ENCODE measurements at places on chromosomes 4 and X.
A peak's percentile ranks its signal among the peaks of the same experiment; 100 is the strongest.

DNA sequence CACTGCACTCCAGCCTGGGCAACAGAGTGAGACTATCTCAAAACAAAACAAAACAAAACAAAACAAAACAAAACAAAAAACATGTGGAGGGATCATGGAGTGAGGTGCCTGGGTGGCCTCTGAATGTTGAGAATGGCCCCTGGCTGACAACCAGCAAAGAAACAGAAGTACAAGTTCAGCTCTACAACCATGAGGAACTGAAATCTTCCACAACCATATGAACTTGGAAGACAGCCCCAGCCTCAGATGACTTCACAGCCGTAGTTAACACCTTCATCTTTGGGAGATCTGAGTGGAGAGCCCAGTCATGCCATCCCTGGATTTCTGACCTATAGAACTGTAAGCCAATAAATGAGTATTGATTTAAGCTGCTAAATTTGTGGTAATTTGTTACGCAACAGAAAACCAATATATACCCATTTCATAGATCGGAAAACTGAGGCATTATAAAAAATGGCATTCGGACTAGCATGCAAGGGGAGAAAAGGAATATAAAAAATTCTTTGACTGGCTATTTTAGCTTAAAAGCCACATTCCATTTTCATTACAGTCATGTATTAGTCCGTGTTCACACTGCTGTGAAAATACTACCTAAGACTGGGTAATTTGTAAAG, 138.7 kb upstream of the RAPGEF2 start:
- no peak for DNase-seq

- peak; percentile 7 for DNase-seq
Measured at GRCh38 chr4:130336585-130337217, 1240.7 kb downstream of the C4orf33 start.

- DNase-seq: no peak
Measured at GRCh38 chr4:127601029-127601428, 31.7 kb upstream of the INTU start.

DNA sequence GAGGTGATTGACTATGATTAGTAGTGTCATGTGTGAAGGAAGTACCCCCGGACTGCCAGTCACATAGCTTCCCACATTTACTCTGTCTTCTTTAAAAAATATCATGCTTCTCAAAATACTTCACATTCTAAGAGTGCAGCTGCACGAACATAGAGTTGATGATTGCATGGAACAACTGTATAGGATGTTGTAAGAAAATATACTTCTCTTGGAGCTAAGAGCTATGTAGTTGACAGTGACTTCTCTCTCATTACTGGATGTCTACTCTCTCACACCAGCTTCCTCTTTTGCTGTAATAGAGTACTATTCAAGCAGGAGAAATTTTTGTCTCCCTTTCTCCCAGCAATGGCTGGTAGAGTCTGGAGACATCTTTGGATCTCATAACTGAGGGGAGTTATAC, 99.4 kb upstream of the PUDP start:
- DNase-seq: no peak

GRCh38 chrX:39442332-39442731, 641.1 kb downstream of the MID1IP1 start:
- DNase-seq: no peak

- DNase-seq: no peak
Measured at GRCh38 chr4:83604321-83604720, 68.4 kb downstream of the GPAT3 start.

DNA sequence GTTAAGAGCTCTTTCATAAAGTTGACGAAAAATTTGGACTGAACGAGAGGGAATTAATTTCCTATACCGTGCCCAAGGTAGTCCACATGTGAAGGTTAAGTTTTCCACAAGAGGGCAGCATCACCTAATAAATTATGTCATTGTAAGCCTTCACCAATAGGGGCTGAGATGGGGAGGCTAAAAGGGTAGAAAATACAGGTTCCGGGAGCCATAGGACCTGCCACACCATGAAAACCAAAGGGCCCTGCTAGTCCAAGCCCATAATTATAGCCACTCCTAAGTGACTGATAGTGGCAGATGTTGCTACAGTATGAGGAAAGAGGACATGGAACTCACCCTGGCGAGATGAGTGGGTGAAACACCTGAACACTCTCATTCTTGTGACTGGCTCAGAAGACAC, 122.2 kb downstream of the SHROOM4 start:
- DNase-seq: peak; percentile 39

DNA sequence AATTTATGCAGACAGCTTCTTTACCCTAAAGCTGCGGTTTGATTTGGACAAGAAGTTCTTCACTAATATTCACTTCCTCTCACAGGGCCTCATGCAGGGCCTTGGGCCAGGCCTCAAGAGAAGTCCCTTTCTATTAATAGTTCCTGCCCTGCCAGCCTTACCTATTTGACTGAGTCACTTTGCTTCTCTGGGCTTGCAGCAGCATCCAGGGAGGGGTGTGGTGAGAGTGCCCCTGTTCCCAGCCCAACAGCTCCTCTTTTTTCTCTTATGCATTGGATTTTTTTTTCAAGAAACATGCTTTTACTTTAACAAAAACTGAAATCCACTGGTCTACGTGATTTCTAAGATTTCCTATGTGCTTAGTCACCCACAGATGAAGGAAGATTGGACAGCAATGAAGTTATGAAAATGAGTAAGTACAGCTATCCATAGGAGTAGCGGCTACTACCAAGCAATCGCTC, 26.7 kb downstream of the FAM156B start:
- no peak for DNase-seq

DNA sequence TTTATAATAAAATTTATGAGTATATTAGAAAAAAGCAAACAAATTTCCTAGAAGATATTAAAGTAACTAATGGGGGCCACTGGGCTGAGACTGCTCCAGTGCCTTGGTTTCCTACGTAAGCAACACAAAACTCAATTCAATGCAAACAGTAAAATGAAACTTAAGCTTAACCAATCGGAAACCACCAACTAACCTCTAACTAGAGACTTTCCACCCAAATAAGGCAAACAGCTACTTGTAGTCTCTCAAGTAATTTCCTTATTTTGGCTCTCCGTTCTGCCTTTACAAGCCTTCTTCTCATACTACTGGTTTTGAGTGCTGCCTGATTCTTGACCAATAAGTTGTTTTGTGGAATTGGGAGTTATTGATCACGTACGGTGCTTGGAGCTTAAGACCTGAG, 167.3 kb upstream of the VEGFC start:
- DNase-seq: no peak

DNA sequence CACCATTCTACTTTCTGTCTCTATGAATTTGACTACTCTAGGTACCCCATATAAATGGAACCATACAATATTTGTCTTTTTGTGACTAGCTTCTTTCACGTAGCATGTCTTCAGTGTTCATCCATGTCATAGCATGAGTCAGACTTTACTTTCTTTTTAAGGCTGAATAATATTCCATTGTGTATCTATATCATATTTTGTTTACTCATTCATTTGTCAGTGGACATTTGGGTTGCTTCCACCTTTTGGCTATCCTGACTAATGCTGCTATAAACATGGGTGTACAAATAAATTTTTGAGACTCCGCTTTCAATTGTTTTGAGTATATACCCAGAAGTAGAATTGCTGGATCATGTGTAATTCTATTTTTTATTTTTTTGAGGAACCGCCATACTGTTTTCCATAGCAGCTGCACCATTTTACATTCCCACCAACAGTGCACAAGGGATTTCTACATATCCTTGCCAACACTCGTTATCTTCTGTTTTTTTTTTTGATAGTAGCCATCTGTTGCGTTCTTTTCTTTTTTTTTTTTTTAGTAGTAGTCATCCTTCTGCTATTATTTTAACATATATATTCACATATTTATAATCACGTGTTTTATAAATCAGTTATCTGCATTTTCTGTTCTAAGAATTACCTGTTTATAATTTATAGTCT, 158.0 kb upstream of the MED14 start:
- no peak for DNase-seq

DNA sequence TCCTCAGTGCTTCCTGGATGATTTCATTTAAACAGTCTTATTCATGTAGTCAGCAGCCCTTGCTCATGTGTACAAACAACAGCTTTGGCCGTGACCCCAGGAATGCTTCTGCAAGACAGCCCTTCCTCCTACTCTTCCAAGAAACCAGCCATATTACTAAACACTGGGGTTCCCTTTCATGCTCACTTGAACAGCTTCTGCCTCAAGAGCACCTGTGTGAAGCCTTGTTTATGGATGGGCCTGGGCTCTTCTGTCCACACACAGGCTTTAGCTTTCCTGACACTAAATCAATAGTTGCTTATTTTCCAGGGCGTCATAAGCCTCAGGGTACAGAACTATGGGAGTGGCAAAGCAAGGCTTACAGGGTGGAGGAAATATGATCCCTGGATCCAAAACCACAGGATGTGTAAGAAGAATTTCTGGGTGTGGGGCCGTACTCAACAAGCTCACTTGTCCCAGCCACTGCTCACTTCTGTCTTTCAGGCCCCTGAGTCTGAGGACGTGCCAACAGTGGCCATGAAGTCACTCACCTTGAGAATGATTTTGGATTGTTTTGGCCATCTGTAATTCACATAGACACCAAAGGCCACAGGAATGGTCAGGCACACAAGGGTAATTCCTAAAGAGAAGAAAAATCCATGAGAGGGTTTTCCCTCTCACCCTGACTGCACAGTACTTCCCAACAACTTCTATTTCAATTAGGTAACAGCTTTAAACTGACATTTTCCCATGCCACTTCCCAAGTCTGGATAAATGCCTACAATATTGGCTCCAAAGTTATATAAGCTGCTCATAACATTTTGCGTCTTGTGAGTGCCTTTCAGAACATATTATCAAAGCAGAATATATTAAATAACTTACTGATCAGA, 17.7 kb downstream of the SLC10A6 start:
- peak; percentile 60 for DNase-seq

- no peak for DNase-seq
Measured at GRCh38 chrX:53049127-53049517, 533 bp downstream of the GPR173 start.

DNA sequence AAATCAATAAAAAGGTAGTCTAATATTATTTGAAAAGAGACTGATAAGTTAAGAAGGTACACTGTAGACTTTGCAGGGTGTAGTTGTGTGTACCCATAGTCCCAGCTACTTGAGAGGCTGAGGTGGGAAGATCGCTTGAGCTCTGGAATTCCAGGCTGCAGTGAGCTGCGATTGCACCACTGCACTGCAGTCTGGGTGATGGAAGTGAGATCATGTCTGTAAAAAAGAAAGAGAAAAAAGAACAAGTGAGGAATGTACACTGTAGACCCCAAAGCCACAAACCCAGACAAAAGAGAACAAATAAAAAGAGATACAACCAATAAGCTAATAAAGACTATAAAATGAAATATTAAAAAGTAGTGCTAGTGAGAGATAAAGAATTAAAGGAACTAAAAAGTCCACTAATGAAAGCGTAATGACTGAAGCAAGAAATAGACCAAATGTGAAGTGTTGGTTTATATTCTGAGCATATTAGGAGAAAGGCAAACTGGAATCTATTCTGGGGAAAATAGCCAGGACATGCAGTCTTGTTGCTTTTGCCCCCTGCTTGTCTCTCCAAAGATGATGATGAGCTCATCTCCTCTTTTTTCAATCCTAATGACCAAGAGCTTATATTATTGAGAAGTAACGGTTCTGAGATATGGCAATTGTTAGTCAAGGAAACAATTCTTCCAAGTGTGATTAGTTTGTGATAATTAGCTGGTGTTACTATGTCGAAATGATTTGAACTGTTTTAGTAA, 19.1 kb downstream of the GSX2 start:
- no peak for DNase-seq

DNA sequence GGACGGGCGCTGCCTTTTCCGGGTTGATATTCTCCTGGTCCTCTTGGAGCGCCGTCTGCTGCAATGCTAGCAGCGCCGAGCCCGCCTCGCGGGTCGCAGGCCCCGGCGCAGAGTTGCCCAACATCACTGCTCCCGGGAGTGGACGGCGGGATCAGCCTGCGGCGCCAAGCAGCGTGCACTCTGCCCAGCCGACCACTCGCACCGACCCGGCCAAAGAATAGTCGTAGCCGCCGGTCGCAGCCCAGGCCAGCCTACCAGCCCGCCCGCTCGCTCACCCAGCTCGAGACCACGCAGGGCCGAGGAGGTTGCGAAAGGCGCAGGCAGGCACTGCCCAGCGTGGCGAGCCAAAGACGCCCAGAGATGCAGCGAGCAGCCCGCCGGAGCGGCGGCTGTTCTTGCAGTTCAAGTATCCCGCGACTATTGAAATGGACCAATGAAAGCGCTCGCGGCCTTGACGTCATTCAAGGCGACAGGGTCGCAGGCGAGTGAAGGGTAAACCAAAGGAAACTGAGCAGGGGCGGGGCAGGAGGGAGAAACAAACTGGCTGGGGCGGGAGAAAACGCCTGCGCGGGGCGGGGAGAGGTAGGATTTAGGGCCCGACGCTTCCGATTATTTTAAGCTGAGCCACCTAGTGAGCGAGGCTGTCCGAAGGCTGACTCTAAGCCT, at the start of gene CCNA2:
TSS of gene CCNA2 (minus strand) at position 379 of the 666 bp plus-strand sequence. CDS start at position 124, 255 bp downstream.
- DNase-seq: peak; percentile 88

DNA sequence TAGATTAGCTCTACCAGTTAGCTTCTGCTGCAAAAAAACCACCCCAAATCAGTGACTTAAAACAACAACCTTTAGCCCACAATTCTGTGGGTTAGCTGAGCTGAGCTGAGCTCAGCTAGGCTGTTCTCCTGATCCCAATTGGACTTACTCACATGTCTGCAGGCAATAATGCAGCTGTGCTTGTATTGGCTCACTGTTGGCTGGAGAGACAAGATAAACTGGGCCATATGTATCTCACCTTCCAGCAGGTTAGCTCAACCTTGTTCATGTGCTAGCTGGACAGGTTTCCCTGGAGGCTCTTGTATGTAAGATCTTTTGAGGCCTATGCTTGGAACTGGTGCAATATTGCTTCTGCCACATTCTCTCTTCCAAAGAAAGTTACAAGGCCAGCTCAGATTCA, 261.5 kb upstream of the ADGRL3 start:
- DNase-seq: no peak

- no peak for DNase-seq
Measured at GRCh38 chr4:112410364-112410763, 105.6 kb downstream of the NEUROG2 start.

DNA sequence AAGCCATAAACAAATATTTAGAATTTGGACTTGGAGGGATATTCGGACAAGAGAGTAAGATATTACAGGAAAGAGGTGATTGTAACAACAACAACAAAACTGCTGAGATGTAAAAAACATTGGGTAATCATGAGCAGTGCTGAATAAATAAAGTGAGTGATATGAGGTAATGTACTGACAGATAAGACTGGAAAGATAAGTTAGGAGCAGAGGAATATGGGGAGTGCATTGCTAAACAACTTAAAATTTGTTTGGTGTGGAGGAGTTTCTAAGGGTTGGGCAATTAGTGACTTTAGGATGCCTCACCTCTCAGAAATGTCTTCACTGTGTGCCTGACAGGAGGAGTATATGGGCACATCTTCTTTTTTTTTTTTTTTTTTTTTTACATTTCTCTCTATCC, 637.8 kb upstream of the GRIA3 start:
- DNase-seq: no peak

DNA sequence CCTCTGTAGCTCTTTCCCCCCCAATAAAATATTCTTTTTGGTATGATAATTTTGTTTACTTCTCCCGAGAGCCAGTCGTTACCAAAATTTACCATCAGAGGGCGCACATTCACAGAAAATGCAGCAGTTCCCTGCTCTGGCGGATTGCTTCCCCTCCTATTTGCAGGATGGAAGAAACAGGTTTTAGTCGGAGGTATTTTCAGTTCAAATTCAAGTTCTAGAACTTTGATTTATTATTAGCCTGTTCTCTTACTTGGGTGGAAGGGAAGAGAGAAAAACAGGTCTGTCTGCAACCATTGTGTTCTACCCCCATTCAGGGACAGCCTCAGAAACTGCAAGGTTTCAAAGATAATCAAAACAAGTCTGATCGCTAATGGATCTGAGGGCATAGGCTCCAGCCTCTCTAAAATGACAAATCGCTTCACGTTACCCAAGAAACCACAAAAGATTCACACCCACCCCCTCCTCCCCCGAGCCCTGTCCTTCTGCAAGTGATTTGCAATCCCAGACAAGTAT, 263.8 kb upstream of the RPS6KA3 start:
- DNase-seq: peak; percentile 66

Measured in Calu3 (cell line).